ENCODE measurements at places on chromosomes 1 and 21.
A peak's percentile ranks its signal among the peaks of the same experiment; 100 is the strongest.

GRCh38 chr1:243712242-243712641 lies 137.8 kb downstream of the AKT3 start:
- DNase-seq = no peak

DNA sequence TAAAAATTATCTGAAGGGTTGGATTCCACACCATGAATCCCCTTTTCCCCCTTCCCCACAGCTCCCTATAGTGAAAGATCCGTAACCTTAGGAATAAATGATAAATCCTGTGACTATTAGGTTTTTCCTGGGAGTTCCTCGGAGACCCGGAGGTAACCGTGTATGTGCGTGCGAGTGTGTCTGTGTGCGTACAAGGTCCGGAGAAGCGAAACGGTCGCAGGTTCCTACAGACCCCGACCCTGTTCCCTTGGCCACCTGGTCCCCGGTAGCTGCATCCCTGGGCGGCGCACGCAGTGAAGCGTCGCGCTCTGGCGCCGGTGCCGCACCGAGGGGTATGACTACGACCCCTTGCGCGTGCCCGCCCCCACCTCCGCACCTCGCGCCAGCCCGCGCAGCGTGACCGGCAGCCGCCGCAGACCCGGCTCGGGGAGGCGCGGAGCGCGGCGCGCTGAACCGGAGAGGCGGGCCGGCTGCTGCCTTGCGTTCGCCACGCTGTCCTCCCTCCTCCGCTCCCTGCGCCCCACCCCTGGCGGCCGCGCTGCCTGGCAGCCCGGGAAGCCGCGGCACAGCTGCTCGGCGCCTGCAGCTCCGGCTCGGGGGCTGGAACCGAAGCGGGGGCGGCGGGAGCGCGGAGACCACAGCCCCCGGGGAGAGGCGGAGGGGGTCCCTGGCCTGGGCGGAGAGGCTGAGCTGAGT lies at the start of gene AK5:
Gene AK5 (plus strand): TSS at position 529 of the 696 bp plus-strand sequence. CDS start 295 bp downstream, outside the sequence.
- peak; percentile 34 for DNase-seq

DNA sequence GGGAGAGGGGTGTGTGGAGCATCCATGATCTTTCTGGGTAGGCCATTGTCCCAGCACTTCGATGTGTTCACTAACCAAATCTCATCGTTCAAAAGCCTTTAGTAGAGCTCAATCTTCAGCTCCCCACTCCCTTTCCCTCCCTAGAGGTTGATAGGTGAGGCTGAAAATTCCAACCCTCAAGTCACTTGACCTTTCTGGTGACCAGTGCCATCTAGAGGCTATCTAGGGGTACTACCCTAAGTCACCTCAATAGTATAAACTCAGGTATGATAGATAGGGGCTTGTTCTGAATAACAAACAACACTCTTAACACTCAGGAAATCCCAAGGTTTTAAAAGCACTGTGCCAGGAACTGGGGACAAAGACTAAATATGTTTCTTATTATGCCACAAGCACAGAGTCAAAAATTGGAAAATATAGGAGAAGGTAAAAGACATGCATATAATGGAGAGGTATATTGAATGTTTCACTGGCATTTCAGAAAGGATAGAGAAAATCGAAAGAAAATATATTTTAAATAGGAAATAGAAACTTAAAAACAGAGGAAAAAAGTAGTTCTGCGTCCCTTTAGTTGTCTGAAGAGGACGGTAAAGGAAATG lies 42.9 kb upstream of the CD53 start:
- DNase-seq = peak; percentile 66

GRCh38 chr1:232518349-232518748 lies 111.6 kb downstream of the SIPA1L2 start:
- DNase-seq = no peak

DNA sequence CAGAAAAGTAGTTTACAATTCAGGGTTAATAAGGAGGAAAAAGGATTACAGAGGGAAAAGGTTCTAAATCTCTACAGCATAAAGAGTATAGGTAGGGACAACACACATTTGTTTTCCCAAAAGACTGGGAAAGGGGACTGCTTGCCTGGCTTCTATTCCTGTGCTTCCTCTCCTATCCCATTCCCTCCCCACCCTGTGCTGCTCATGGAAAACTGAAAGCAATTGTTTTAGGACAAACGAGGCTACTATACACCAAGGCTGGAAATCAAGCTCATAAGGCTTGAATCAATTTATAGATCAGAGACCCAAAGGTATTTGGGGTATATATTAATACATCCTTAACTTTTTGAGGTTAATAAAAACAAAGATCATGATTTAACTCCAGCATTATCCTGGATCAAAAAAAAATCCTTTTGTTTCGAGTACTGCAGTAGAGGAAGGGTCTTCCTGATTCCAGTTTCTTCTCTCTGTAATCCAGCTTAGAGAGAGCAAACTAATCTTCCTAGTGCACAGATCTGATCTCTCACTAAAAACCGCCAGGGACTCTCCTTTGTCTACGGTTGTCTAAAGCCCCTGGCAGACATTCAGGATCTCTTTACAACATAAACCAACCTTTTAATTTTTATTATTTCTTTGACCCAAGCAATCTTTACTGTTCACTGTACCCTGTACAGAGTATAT lies 37.4 kb upstream of the A3GALT2 start:
- no peak for DNase-seq

DNA sequence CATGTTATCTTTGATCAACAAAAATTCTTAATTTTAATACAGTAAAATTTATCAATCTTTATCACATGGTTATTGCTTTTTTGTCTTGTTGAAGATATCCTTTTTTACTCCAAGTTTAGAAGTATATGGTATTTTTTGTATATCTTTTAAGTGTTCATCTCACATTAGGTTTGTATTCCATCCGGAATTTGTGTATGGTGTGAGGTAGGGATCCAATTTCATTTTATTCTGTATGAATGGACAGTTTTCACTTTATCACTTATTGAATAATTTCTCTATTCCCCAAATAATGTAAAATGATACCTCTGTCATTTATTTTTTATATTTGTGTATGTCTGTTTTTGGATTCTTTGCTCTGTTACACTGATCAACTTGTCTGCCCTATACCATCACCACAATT lies 25.3 kb downstream of the NFIA start:
- no peak for DNase-seq

DNA sequence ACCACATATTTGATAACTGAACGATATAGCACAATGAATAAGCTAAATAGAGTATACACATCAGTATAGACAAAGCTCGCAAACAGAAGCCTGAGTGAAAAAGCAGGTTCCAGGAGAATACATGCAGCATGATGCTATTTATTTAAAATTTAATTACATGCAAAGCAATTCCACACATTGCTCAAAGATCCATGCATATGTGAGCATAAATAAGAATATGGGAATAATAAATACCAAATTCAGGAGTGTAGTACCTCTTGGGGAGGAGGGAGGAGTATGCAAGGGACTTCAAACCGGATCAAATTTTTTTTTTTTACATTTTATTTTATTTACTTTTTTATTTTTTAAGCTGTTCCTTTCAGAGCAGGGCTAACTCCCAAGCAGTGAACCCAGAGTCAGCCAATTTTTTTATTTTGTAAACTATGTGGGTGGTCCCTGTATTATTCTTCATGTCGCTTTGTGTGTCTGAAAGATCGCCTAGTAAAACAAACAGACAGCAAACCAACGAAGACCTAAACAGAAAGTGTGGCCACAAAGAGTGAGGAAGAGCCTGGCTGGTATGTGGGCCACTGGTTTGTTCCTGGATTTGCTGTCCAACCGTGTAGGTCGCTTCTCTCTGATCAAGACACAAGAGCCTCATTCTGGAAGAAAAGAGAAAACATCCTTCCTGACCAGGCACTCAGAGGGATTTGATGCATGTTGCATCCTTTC lies 4.2 kb upstream of the SHISAL2A start:
- no peak for DNase-seq

- no peak for DNase-seq
Observed at GRCh38 chr1:153556348-153556747, 7.3 kb upstream of the S100A3 start.

GRCh38 chr1:64051796-64052195 lies 151.6 kb upstream of the UBE2U start:
- no peak for DNase-seq

GRCh38 chr1:119878171-119878570 lies 18.1 kb downstream of the ADAM30 start:
- DNase-seq = no peak

DNA sequence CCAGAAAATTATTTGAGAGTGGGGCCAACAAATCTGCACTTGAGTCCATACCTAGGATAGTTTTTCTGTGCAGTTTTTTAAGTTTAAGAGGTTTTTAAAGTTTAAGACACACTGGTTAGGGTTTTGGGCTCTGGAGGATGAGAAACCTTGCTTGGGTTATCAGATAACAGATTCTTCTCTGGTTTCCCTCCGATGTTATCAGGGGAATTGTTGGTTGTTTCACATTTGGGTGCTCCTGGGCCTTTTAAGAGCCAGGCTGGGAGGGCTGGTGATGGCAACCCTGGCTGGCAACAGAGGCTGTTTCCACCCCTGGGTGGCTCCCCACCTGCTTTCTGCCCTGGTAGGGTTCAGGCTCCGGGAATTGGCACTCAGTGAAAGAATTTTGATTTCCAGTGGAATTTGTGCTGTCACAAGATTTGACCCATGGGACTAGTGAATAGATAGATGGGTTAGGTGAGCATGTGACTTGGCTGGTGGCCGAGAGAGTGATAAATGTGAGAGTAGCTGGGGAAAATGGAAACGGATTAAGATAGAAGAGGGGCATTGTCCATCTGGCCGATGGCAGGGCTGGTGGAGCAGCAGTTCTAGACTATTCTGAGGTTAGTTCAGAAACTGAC lies 14.8 kb downstream of the VANGL1 start:
- DNase-seq = no peak

GRCh38 chr1:89873770-89874169 lies 52.9 kb downstream of the LRRC8D start:
- no peak for DNase-seq

DNA sequence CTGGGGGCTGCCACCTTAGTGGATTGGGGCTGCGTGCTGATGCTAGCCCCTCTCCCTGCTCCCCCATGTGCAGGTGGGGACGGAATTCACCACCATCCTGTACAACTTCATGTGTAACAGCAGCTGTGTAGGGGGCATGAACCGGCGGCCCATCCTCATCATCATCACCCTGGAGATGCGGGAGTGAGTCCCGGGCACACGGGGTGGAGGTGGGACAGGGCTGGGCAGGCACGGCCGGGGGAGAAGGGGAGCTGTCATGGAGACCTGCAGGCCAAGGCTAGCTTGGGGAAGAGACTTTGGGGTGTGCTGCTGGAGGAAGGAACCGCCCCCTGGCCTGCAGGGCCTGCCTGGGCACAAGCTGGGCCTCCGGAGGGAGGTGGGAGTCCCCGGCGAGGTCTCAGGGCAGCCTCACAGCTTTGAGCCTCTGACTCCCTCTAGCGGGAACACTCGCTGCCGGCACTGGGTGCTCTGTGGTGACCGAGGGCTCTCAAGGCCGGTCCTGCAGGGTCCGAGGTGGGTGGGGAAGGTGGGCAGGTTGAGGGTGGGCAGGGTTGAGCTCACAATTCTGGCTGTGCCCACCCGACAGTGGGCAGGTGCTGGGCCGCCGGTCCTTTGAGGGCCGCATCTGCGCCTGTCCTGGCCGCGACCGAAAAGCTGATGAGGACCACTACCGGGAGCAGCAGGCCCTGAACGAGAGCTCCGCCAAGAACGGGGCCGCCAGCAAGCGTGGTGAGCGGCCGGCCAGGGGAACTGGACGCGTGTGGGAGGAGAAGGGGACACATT lies 25.0 kb upstream of the CCDC27 start:
- DNase-seq = no peak

DNA sequence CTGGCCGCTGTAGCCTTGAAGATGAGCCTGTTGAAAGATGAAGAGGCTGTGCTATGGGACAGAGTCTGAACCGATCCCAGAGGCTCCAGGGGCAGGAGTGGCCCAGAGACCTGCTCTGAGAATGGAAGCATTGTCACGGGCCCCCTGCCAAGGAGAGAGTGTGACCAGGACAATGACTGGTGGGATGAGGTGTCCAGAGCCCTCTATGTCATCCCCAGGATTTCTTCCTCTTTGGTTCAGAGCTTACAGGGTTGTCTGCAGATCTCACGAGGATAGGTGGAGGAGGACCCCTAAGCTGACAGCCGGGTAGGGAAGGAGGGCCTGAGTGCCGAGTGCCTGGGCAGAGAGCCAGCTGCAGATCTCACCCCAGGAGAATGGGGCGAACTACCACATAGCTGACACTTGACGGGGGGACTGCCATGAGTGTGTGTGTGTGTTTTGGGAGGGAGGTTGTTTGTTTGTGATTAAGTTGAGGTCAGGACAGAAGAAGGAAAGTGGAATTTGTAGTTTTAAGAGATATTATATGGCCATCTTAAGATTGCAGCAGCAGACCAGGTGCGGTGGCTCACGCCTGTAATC lies 25.4 kb downstream of the PIK3CD start:
- no peak for DNase-seq

DNA sequence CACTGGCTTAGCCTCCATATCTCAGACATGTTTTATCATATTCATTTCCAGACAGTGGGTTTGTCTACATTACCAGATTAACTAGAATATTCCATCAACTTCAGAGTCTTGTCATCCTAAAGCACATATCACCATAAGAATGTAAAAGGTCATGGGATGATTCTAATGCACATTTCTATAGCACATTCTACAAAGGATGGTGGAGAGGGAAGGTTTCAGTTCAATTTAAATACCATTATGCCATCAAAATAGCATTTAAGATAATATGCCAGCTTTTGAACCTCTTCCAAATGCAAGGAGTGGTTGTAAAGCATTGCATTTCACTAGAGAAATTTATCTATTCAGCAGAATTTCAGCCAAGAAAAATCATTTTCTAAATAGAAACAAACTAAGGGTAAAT lies 970.5 kb downstream of the TTLL7 start:
- no peak for DNase-seq

- peak; percentile 18 for DNase-seq
Observed at GRCh38 chr1:77126307-77126706, 92.9 kb downstream of the PIGK start.

DNA sequence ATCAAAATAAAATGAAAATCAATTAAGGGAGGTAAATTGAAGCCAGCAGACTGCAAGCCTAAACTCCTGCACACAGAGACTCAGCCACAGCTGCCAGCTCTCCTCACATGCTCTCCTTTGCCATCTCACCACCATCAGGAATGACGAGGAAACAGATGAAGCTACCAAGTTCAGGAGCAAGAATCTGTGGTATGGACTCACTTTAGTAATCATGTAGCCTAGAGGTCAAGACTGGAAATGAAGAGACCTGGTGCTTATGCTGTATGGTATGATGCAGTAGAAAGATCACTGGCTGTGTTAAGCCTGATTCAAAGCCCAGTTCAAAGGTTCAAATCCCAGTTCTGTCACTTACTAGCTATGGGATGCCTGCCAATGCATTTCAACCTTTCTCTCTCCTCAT lies 78.9 kb upstream of the CAMK1G start:
- no peak for DNase-seq

Data from CD4-positive, alpha-beta T cell treated with Interleukin-6 at 100 ng/mL for 8 hours (primary cell).